ENCODE measurements at places on chromosomes 7 and 10.

DNA sequence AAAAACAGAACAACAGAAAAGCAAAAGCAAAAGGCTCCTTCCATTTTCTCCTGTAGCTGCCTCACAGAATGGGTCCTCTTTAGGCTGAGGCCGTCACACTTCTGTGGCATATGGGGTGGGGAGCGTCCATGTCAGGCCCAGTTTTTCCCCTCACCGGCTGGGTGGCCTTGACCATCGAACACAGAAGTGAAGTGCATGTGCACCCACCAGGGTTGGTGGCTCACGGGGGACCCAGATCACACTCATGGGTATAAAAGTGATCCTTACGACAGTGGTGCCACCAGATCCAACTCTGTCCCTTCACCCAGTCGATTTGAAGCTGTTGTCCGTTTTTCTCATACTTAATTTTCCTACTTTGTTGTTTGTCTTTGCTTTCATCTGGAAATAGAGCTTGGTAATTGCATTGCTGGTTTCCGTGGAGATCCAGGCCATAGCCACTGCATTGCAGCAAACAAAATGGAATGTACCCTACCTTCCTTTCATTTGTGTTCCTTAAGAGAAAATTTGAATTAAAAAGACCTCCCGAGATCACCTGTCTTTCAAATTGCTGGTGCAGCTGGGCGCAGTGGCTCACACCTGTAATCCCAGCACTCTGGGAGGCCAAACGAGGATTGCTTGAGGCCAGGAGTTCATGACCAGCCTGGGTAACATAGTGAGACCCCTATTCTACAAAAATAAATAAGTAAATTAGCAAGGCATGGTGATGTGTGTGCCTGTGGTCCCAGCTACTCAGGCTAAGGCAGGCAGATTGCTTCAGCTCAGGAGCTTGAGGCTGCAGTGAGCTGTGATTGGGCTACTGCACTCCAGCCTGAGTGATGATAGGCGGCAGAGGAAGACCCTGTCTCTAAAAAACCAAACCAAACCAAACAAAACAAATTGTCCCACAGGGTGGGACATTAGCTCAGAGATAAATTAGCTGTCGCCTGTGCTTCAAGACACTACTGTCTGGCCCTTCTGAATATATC, 10.7 kb upstream of the GJD4 start:
- no peak for DNase-seq

DNA sequence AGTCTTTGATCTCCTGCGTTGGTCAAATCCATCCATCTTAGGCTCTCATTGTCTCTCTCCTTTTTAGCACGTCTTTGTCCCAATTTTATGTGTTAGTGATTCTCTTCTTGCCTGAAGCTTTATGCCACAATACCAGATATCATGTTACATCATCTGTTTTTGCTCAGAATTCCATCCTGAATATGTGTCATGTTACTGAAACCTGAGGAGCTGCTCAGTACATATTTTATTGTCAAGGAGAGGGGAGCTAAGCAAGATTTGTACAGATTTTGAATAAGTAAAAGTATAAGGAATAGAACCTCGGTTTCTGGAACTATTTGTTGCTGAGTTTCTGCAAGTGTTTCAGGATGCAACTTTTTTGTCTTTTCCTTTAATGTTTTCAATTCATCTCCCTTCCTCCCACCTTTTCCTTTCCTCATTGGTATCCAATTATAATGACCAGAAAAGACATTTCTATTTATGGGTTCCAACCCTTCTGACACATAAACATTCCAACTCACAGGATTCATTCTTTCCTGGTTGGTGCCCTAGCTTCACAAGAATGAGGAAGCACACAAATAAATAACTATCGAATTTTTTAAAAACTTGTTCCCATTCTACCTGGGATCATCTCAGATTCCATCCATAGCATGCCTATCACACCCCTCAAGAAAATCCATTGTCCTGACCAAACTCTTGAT, 291.8 kb downstream of the CRPPA start:
- no peak for DNase-seq

GRCh38 chr10:131563411-131563810, 251.9 kb upstream of the TCERG1L start:
- DNase-seq, result no peak

GRCh38 chr10:74035303-74035702, 37.4 kb downstream of the VCL start:
- peak; percentile 25 for DNase-seq

- peak; percentile 77 for DNase-seq
Measured at GRCh38 chr10:24722676-24723385, 856 bp downstream of the ARHGAP21 start.

DNA sequence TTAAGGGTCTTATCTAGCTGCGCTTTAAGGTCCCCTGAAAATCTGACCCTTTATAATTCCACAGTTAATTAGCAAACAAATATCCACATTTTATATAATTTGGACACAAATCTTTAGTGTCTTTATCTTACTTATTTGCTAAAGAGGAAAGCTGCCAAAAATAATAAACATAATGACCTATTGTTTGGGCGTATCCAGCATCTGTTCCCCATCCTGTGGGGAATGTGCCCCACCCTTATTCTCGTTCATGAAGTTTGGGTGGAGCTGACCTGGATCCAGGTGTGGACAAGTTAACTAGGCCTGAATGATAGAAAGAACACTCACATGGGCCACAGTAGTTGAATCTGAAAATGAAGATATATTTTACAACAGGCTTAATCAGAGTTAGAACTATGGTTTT, 218.3 kb downstream of the CRPPA start:
- no peak for DNase-seq

Data from erythroblast (primary cell).